Parietal lobe (tissue), 2 donors: ENCODE measurements at places on chromosomes 5 and 9. TPM values are rescaled to one million over a fixed set of nuclear protein-coding genes. Genes with fewer than 3 reads are reported as not detected.

Gene C7
- 0.94 TPM for total RNA-seq

Gene SPINK4
- total RNA-seq = not detected

Gene LECT2
- total RNA-seq = not detected

Gene PCDHGA10
- total RNA-seq = 36.3 TPM

Gene RIC1
- 54.1 TPM for total RNA-seq

Gene NMUR2
- total RNA-seq = not detected

Gene RNF224
- not detected for total RNA-seq

Gene SPATA31A3
- total RNA-seq = not detected
